Osteocyte (in vitro differentiated cells): ENCODE measurements at places on chromosomes 6 and 20. TPM values are rescaled to one million over a fixed set of nuclear protein-coding genes. Genes with fewer than 3 reads are reported as not detected.
A peak's percentile ranks its signal among the peaks of the same experiment; 100 is the strongest.

The RAD21L1 gene
- not detected in 2 replicates for total RNA-seq

The ME1 gene
- 26.3 and 28.0 TPM in 2 replicates for total RNA-seq

The SEL1L2 gene
- total RNA-seq, result not detected in 2 replicates

The NSFL1C gene
- 74.6 and 80.1 TPM in 2 replicates for total RNA-seq

The PNISR gene
- 93.9 and 96.5 TPM in 2 replicates for total RNA-seq

The TGM2 gene
- total RNA-seq, result 29.2 and 32.7 TPM in 2 replicates

The KCNQ5 gene
- 5.5 and 7.2 TPM in 2 replicates for total RNA-seq

The TGM3 gene
- not detected in 2 replicates for total RNA-seq

The IER3 gene
- total RNA-seq, result 395 and 418 TPM in 2 replicates

- no peak for DNase-seq
Measured at GRCh38 chr6:20763296-20763695, 229.0 kb downstream of the CDKAL1 start.

DNA sequence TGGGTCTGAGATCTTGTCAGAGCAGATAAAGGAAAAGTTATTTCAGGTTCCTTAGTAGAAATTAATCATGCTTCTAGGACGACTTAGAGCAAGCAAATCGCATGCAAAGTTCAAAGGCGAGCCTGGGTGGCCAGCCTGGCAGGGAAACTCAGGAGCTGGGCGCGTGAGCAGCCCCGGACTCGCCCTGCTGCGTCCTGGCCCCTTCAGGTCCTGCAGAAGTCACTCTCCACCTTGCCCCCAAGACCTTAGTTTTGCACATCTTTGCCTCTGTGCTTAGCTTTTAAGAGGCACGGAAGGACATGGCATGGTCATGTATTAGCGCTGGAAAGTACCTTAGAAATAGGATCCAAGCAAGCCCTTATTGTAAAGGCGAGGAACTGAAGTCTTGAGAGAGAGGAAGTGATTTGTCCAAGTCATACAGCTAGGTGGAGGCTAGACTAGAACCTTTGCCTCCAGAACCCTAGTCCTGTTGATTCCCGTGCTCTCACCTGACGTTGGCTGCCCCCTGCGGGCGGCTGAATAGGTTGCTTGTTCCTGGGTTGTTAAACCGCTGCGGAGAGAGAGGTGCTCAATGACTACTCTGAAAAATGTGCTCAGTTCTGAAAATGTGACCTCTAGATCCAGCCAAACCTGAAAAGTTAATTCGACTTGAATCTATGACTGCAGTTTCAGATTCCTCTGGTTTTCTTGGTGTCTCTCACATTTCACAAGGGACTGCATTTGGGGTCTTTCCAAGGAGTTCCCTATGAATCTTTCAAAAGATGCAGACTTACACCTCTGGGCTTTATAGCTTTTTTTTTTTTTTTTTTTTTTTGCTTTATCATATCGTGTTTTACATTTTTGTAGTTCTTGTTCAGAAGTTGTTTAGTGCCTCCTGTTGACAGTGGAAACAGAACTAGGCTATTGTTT lies 2.7 kb downstream of the MYB start:
- no peak for DNase-seq

DNA sequence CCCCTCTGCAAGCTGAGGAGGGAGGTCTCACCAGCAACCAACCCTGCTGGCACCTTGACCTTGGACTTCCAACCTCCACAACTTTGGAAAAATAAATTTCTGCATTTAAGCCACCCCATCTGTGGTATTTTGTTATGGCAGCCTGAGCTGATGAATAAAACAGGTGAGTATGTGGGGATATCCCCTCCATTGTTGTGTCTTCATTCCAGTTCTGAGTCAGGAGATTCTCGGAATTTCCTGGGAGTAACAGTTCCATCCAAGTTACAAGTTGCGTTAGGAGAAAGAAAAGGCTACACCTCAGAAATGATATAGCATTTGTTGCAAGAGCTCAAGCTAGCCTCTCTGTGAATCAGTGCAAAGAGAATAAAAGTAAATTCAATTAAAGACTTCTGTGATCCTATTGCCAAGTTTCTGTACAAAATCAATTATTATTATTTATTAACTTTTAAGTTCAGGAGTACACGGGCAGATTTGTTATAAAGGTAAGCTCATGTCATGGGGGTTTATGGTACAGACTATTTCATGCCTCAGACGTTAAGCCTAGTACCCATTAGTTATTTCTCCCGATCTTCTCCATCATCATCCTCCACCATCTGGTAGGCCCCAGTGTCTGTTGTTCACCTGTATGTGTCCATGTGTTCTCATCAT lies 153.0 kb downstream of the NKAIN2 start:
- no peak for DNase-seq

GRCh38 chr6:21742238-21742660 lies 148.7 kb downstream of the SOX4 start:
- DNase-seq, result no peak

DNA sequence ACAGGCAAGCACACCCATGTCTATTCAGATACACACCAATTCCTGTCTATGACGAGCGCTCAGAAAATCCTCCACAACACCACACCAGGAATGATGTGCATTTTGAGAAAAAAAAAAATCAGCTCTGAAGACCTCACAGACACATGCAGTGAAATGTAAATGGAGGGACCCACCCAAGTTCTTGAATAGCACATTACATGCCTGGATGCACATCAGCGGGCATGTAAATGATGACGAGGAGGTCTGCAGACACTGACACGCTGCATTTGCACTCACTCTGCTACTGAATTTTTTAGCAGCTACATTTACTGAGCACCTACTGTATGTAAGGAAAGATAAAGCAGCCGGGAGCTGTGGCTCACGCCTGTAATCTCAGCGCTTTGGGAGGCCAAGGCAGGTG lies 14.7 kb downstream of the NRSN2 start:
- DNase-seq, result no peak

GRCh38 chr20:5612581-5613301 lies 137.5 kb upstream of the SHLD1 start:
- peak; percentile 62 for DNase-seq

DNA sequence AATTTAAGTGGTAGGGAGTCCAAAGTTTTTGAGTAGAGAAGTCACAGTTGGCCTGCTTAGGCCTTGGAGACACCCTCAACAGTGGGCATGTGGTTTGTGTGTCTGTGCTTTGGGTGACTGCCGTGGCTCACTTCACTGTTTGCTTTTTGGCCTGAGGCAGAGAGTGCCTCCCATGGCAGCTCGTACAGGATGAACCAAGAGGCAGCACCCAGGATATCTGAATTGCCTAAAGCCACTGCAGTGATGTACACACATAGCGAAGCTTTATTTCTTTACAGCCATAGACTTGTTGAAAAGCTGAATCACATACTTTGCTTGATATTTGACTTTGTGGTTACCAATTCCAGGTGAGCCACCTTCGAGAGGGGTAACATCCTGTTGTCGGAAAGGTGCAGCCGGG lies 21.6 kb downstream of the RREB1 start:
- no peak for DNase-seq

DNA sequence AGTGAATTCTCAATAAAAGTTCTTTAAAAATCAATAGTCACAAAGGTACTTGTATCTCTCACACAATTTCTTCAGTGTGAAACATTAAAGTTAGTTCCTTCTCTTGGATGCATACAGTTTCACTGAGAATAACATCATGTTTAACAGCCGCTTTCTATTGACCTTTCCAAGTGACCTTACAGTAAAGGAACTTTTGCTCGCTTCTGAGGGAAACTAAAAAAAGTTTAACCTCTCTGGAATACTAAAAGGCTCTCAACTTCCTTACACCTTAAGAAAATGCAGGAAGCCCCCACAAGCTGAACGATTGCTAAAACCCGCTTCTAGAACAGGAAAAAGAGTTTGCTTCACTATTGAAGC lies 1.3 kb downstream of the RRAGD start:
- DNase-seq, result no peak

DNA sequence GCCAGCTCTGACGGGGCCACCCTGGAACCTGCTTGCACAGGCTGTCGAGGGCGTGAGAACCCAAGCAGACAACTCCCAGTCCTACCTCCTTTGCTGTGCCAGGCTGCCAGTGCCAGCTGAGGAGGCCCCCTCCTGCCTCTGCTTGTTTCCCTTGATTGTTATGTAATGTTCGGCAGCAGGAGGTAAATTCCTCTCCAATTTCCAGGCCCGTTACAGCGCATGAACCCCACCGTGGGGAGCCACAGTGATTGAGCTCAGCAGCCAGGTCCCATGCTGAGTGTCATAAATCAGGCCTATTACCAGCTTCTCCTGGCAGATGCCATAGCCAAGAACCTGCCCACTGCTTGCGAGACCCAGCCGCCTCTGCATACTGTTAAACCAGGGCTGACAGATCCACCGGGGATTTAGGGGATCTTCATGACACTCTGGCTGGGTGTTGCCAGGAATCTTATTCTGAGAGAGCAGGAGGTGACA lies 320.5 kb downstream of the DHX35 start:
- DNase-seq, result no peak

- DNase-seq, result no peak
Measured at GRCh38 chr6:11172501-11173327, 59.8 kb downstream of the NEDD9 start.
